ENCODE measurements at places on chromosomes 1 and 21.

- DNase-seq, result no peak
These were observed 304.4 kb downstream of the NFIA start for GRCh38 chr1:61386770-61387169.

- no peak for DNase-seq
These were observed 3.5 kb upstream of the SLC44A5 start for GRCh38 chr1:75614399-75614756.

DNA sequence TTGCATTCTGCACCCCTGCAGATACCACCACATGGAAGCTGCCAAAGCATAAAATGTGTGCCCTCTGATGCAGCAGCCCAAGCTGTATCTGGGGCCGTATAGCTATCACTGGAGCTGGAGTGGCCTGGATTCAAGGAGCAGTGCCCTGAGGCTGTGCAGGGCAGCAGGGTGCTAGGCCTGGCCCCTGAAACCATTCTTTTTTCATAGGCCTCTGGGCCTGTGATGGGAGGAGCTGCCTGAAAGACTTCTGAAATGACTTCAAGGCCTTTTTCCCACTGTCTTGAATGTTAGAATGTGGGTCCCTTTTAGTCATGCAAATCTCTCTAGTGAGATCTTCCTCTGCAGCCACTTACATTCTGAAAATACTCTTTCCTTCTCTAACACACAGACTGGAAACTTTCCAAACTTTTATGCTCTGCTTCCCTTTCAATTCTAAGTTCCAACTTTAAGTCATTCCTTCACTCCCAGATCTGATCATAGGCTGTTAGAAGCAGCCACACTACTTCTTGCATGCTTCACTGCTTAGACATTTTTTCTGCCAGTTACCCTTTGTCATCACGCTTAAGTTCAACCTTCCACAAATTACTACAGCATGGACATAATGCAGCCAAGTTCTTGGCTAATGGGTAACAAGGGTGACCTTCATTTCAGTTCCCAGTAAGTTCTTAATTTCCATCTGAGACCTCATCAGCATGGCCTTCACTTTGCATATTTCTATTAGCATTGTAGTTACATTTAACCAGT lies 42.4 kb downstream of the DRAM2 start:
- DNase-seq, result no peak

DNA sequence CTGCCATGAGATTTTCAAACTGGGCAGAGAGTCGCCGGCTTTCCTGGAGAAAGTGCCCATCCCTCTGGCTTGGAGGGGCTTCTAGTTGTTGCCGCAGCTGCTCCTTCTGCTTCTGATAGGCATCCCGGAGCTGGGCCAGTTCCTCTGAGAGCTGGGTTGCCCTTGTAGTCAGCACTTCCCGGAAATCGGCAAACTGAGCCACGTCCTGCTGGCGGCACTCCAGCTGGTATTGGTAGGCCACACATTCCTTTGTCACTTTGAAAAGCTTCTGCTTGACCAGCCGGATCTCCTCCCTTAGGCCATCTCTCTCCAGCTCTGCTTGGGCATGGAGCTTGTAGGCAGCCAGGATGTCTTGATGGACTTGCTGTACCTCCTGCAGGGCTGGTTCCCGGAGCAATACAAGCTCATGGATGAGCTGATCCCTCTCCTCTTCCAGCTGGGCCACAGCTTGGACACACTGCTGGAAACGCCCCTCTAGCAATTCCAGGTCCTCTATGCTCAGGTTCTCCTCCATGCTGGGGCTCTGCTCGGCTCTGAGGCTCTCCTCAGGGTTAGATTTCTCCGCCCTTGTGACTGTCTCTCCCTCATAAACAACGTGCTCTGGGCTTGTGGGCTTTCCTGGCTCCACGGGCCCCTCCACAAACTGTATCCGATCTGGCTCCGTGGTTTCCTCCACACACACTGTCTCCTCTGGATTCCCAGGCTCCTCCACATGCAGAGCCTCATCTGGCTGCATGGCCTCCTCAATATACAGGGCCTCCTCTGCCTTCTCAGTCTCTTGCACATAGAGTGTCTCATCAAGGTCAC lies 7.3 kb downstream of the SYNC start:
- peak; percentile 49 for DNase-seq

DNA sequence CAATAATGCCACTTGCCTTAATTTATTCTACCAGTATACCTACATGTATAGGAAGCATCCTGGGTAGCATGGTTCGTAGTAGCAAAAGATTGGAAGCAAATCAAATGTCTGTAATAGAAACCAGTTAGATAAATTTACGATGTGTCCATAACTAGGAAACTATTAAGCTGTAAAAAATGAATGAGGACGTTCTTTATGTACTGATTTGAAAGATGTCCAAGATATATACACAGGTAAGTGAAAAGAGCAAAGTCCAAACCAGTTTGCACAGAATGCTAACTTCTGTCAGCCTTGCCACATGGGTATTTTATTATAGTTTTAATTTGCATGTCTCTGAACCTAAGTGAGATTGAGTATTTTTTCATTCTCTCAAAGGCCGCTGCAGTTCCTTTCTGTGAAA lies 251.8 kb upstream of the IRF2BP2 start:
- DNase-seq, result no peak

GRCh38 chr1:61088163-61088974 lies 6.0 kb downstream of the NFIA start:
- DNase-seq, result no peak

- no peak for DNase-seq
These were observed 22.4 kb upstream of the AHCTF1 start for GRCh38 chr1:246954126-246954525.

- peak; percentile 38 for DNase-seq
These were observed 218.2 kb upstream of the ADGRL2 start for GRCh38 chr1:81582467-81582986.
